Calu3 (cell line): ENCODE measurements at places on chromosomes 7 and 10. TPM values are rescaled to one million over a fixed set of nuclear protein-coding genes. Genes with fewer than 3 reads are reported as not detected.

DNA sequence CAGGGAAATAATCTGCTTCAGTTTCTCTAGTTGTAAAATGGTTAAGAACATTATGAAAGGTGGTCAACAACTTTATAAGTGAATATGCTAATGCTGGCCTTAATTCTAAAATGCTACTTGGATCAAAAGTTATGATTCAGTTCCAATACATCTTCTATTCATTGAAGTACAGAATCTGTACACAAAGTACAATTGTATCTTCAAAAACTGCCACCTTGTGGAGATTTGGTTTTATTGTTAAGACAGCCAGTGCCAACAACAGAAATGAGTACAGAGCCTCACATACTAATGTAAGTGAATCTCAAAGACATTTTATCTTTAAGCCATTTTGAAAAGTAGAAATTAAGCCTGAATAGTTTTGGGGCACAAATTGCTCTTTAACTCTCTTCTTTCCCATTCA is 194.0 kb downstream of the CFTR start:
- H3K27me3 ChIP-seq = no peaks in the 10 kb centered on the region
- no peak overlapping the region for H3K4me3 ChIP-seq
- H3K27ac ChIP-seq = peak overlapping the region; percentile 30
- peaks cover 37% of the 10 kb centered on the region for H3K4me1 ChIP-seq
- H3K36me3 ChIP-seq = peaks cover 49% of the 10 kb centered on the region

DNA sequence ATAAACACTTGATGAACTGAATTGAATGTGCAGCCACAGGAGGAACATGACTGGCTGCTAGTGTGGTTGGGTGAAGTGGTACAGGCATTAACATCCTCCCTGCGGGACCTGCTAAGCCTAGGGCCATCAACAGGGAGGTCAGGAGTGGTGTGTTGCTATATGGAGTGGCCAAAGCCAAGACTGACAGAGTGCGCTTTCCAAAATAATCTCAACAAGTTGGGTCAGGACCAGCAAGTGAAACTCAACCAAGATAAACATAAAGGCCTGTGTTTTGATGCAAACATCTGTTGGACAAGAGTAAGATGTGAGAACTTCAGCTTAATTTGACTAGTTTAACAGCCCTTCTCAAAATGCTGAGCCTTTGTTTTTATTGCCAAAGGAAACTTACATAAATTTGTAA is 97.7 kb downstream of the WDFY4 start:
- H3K36me3 ChIP-seq = no peaks in the 10 kb centered on the region
- no peak overlapping the region for H3K27ac ChIP-seq
- H3K27me3 ChIP-seq = peaks cover 43% of the 10 kb centered on the region
- no peaks in the 10 kb centered on the region for H3K4me1 ChIP-seq

DNA sequence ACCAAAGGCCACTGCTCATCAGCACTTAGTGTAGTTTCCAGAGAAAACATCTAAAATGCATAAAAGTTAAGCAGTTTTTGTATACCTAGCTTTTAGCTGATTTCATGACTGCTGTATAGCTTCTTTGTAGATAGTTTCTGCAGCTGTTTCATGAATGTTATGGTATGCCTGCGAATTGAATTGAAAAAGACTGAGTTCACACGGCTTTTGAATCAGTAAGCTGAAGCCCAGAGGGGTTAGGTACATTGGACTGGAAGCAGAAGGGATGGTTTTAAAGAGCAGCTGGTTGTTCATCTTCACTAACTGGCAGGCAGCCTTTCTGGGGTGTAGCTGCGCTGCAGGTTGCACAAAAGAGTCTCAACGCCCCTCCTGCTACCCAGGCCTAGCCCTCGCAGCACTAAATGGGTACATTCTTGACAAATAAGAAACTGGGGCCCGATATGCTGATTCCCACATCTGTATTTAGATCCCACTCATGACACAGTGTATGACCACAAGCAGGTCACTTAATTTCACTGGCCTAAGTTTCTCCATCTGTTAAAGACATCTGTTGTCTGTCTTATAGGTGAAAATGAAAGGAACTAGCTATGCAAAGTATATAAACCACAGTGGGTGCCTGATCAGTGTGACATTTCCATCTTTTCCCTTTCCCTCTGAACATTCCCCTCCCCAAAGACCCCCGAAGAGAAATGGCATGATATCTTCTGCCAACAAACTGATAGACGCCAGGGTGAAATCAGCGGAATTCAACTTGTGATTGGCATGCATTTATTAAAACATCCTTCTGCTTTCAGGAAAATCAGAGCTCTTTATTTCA is 85.9 kb upstream of the AGBL3 start:
- no peaks in the 10 kb centered on the region for H3K27me3 ChIP-seq
- DNase-seq = no peak
- peaks cover 4% of the 10 kb centered on the region for H3K36me3 ChIP-seq
- no peak overlapping the region for H3K4me3 ChIP-seq
- H3K27ac ChIP-seq = no peak overlapping the region

OR2A1 gene
- total RNA-seq = not detected in 2 replicates

PRSS37 gene
- not detected in 2 replicates for total RNA-seq

DNA sequence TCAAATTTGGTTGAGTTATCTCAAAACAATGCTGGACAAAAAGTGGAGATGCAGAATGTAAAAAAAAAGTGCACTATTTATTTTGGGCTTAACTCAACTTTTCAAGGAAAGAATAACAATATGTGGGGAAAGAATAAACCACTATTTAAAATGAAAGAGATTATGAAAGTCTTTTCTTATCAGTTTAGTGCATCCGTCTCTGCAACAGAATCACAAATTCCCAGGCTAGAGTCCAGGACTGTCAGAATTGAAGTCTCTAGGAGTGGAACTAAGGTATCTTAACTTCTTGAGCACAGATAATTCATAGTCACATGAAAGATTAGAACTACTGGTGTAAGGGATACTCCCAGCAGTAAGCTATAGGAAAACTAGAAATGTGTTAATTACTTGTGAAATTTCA is 1200.3 kb upstream of the LRRN3 start:
- no peak overlapping the region for H3K4me3 ChIP-seq
- no peaks in the 10 kb centered on the region for H3K27me3 ChIP-seq
- DNase-seq = no peak
- H3K27ac ChIP-seq = no peak overlapping the region

DNA sequence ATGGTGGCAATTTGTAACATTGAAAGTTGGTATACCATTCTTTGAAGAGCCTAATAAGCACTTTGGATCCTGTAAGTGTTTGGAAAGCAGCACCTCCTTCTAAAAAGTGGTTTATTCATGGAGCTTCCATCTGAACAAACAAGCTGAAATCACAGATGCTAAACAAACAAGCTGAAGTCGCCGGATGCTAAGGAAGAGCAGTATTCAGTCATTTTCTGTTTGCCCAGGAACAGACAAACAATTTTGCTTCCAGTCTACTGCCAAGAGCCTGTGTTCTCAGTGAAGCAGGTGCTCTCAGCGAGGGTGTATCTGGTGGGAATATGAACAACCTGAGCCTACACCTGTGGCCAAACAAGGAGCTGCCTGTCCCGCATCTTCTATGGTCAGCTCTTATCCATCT is 6.3 kb downstream of the COL28A1 start:
- no peak overlapping the region for H3K4me3 ChIP-seq
- no peaks in the 10 kb centered on the region for H3K27me3 ChIP-seq
- no peaks in the 10 kb centered on the region for H3K36me3 ChIP-seq
- DNase-seq = no peak

DNA sequence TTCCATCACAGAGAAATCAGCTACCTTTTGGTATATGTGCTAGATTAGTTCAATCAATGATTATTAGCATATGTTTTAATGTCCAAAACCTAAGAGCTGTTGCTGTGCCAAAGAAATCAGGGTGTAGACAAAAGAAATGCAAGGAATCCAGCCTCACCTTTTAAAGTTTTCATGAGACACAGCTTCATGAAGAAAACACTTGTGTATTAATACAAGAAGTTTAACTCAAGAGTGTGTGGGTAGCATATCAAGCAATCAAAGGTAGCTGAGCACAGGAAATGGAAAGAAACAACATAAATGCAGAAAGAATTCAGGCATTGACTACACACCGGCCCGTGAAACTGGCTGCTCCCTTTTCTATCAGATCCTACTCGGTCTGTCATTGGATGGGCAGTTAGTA is 76.0 kb upstream of the CAV2 start:
- H3K4me3 ChIP-seq = peak overlapping the region; percentile 19
- H3K36me3 ChIP-seq = peaks cover 6% of the 10 kb centered on the region
- no peak for DNase-seq
- peak overlapping the region; percentile 48 for H3K27ac ChIP-seq
- H3K27me3 ChIP-seq = no peaks in the 10 kb centered on the region
- peaks cover 58% of the 10 kb centered on the region for H3K4me1 ChIP-seq

PHKG1 gene
- total RNA-seq = 1.1 and 2.6 TPM in 2 replicates

FBH1 gene
- total RNA-seq = 77.3 and 79.4 TPM in 2 replicates

DNA sequence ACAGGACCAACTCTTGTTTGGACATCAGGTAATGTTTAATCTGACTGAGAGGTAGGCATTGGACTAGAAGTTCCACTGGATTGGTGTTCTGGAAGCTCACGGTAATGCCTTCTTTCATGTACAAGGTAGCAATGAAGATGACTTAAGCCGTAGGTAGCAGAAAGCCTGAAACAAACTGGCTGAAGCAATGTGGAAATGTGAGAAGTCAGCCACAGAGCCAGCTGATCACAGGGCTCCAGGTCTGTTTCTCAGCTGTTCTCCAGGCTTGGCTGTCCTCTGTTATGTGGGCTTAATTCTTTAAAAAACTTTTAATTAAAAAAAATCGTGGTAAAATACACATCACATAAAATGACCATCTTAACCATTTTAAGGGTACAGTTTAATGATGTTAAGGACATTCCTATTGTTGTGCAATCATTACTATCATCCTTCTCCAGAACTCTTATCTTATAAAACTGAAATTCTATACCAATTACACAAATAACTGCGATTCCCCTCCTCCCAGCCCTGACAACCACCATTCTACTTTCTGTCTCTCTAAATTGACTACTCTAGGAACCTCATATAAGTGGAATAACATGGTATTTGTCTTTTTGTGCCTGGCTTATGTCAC is 101.4 kb upstream of the ZNF32 start:
- no peaks in the 10 kb centered on the region for H3K4me1 ChIP-seq
- DNase-seq = no peak
- no peaks in the 10 kb centered on the region for H3K36me3 ChIP-seq
- no peak overlapping the region for H3K4me3 ChIP-seq
- H3K27ac ChIP-seq = no peak overlapping the region

GRCh38 chr10:13942035-13942434 is 355.3 kb downstream of the PRPF18 start:
- no peaks in the 10 kb centered on the region for H3K4me1 ChIP-seq
- H3K27ac ChIP-seq = no peak overlapping the region
- DNase-seq = no peak
- peaks cover 18% of the 10 kb centered on the region for H3K27me3 ChIP-seq
- H3K4me3 ChIP-seq = no peak overlapping the region
- no peaks in the 10 kb centered on the region for H3K36me3 ChIP-seq

NOS3 gene
- total RNA-seq = 0.71 and 1.1 TPM in 2 replicates

TEX47 gene
- not detected in 2 replicates for total RNA-seq

DNA sequence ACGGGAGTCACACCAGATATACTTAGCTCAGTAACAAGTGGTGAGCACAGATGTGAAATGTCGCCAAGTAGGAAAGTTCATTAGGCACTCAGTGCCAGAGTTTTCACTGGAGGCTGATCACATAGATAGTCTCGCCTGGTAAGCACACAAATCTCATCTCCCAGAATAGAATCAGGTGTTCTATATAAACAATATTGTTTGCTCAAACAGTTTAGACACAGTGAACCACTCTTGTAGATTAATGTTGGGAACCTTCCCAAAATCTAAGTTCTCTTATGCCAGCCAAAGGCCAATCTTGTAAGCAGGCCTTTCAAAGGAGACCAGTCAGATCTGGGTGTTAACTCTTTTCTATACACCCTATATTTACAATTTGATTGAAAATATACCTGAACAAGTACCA is 716.5 kb upstream of the GRM3 start:
- H3K4me1 ChIP-seq = no peaks in the 10 kb centered on the region
- H3K4me3 ChIP-seq = no peak overlapping the region
- H3K36me3 ChIP-seq = no peaks in the 10 kb centered on the region
- no peaks in the 10 kb centered on the region for H3K27me3 ChIP-seq
- DNase-seq = no peak

KCND2 gene
- 1.2 and 2.4 TPM in 2 replicates for total RNA-seq

VGF gene
- total RNA-seq = 0.14 and 0.81 TPM in 2 replicates

GRCh38 chr7:102260856-102261255 is 25.8 kb upstream of the SH2B2 start:
- no peaks in the 10 kb centered on the region for H3K36me3 ChIP-seq
- no peak overlapping the region for H3K27ac ChIP-seq
- DNase-seq = no peak
- no peak overlapping the region for H3K4me3 ChIP-seq

DNA sequence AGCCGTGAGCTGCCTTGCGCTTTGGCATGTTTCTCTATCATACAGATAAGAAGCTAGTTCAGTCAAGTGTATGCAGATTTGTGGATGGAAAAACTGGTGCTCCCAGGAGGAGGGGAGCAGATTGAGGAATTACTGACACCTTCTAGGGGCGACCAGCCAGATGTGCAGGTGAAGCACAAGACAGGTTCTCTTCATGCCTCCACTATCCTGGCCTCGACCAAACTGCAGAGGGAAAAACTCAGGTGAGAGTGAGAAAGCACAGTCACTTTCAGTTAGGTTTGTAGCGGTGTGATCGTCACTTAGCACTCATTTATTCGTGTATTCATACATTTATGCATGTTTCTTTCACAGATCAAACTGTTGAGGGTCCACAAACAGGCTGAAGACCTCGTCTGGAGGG is 600 bp upstream of the DBNL start:
- peak overlapping the region; percentile 84 for H3K4me3 ChIP-seq
- H3K4me1 ChIP-seq = peaks cover 53% of the 10 kb centered on the region
- no peaks in the 10 kb centered on the region for H3K27me3 ChIP-seq
- DNase-seq = no peak
- peak overlapping the region; percentile 53 for H3K27ac ChIP-seq
- peaks cover 50% of the 10 kb centered on the region for H3K36me3 ChIP-seq

GRCh38 chr10:88194041-88194887 is 330.8 kb downstream of the PTEN start:
- no peak overlapping the region for H3K4me3 ChIP-seq
- H3K4me1 ChIP-seq = no peaks in the 10 kb centered on the region
- H3K36me3 ChIP-seq = no peaks in the 10 kb centered on the region
- H3K27me3 ChIP-seq = no peaks in the 10 kb centered on the region
- no peak overlapping the region for H3K27ac ChIP-seq
- no peak for DNase-seq

CYP26C1 gene
- 0.39 and 0.45 TPM in 2 replicates for total RNA-seq

SCART1 gene
- total RNA-seq = 1.8 and 2.2 TPM in 2 replicates

- H3K4me3 ChIP-seq = no peak overlapping the region
- no peaks in the 10 kb centered on the region for H3K27me3 ChIP-seq
- no peaks in the 10 kb centered on the region for H3K4me1 ChIP-seq
- H3K36me3 ChIP-seq = no peaks in the 10 kb centered on the region
Observed at GRCh38 chr10:36336315-36336714, 694.2 kb upstream of the FZD8 start.

DNA sequence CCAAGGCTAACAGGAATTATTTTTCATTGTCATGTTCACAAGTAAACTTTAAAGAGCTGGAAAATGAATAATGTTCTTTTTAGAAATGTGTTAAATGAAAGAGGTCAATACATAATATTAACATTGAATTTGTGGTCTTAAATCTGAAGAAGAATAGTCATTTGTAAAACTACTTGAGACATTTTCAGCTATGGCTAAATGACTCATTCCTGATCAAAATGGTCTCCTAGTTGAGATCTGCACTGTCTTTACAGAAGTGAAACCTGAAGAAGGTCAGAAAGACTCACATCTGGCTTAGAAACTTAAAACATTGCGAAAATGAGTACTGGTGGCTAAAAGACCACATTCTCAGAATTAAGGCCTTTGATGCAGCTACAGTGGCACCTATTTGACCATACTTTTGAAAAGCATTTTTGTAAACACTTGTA is 5.9 kb downstream of the PIK3CG start:
- peaks cover 8% of the 10 kb centered on the region for H3K4me1 ChIP-seq
- no peaks in the 10 kb centered on the region for H3K36me3 ChIP-seq
- no peak overlapping the region for H3K4me3 ChIP-seq
- DNase-seq = no peak
